Anterior cingulate cortex (tissue), 58 donors: ENCODE measurements at places on chromosomes 2 and 18.

DNA sequence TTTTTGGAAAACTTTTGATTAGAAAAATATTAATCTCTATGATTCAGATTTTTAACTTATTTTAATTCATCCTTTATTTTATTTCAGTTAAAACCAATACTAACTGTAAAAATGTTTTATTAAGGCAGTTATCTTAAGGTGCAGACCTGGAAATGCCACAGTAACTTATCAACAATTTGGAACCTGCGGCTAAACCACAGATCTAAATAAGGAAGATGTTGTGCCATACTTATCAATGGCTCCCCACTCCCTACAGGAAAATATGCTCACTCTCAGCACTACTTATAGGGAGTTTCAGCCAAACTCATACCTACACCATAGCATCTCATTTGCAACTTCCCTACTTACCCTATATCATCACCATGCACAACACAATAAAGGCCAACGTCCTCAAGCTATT is 226.9 kb upstream of the KYNU start:
- DNase-seq, result no peak

DNA sequence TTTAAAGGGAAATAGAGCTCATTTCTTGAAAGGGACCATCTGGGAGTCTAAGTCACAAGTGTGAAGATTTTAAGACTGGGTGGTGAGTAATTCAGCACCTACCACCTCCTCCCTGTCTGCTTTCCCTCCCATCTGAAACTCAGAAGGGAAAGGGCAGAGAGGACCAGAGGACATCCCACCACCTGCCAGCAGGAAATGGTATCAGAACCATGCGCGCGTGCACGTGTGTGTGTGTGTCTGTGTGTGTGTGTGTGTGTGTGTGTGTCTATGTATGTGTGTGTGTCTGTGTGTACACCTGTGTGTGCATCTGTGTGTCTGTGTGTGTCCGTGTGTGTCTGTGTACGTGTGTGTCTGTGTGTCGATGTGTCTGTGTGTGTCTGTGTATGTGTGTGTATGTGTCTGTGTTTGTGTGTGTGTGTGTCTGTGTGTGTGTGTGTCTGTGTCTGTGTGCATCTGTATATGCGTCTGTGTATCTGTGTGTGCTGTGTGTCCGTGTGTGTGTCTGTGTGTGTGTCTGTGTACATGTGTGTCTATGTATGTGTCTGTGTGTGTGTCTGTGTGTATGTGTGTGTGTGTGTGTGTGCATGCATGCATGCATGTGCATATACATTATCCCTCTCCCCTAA is 76.8 kb downstream of the ZFP36L2 start:
- DNase-seq, result no peak

- no peak for DNase-seq
These were observed 259.1 kb downstream of the LNPK start for GRCh38 chr2:175743011-175743410.

GRCh38 chr2:235191978-235192377 is 240.2 kb downstream of the SH3BP4 start:
- DNase-seq, result no peak

- no peak for DNase-seq
These were observed 182.5 kb downstream of the TNS1 start for GRCh38 chr2:217820091-217820819.
